ENCODE measurements at places on chromosomes 3 and 15.

- no peak for DNase-seq
Observed at GRCh38 chr3:187403768-187404288, 35.6 kb downstream of the RTP4 start.

DNA sequence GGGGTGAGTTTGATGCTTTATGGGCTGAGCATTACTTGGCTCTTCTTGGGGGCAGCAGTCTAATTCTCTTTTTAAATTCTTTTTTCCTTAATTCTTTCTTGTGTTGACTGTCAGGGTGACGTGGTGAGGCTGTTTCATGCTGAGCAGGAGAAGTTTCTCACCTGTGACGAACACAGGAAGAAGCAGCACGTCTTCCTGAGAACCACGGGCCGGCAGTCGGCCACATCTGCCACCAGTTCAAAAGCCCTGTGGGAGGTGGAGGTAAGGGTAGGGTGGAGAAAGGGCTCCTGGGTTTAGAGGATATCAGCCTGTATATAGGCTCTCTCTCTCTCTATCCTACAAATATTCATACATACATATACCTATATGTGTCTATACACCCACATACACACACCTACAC is 152.3 kb downstream of the ITPR1 start:
- no peak for DNase-seq

GRCh38 chr3:186669378-186670084 is 3.7 kb downstream of the HRG start:
- DNase-seq: no peak

- no peak for DNase-seq
Observed at GRCh38 chr3:155917781-155918180, 47.3 kb downstream of the GMPS start.

DNA sequence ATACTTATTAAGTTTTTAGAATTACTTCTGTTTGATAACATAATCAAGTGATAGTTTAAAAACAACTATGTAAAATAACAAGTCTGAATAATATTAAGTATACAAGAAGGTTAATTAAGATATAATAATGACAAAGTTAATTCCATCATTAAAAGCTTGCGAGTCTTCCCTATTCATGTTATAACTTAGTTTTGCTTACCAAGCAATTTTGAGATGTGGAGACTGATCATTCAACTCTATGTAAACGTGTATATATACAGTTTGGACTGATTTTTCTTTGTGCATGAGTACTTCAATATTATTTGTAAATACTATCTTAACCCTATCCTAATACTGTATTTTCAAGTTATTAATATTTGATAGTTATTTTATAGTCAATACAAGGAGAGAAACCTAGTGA is 870.9 kb downstream of the GBE1 start:
- no peak for DNase-seq

- DNase-seq: no peak
Observed at GRCh38 chr3:186772281-186772694, 11.1 kb upstream of the EIF4A2 start.

GRCh38 chr3:129888771-129889170 is 4.7 kb downstream of the TMCC1 start:
- no peak for DNase-seq

DNA sequence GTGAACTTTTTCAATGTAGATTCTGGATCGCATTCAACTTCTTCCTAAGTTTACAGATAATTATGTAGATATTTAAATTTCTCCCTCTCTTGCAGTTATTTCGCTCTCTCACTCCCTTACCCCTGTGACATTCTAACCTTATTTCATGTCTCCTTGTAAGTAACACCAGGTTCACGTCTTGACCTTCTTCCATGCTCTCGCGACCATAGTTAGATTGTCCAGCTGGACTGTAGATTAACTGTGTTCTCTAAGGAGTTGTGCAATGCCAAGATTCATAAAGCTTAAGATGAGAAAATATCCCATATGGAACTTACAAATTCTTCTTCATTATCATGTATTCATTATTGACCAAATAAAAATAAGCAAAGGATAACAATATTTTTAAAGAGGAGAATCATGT is 430.5 kb downstream of the GABRG3 start:
- no peak for DNase-seq

GRCh38 chr3:102722317-102722716 is 287.5 kb downstream of the ZPLD1 start:
- no peak for DNase-seq

- no peak for DNase-seq
Observed at GRCh38 chr3:165159760-165160421, 36.3 kb downstream of the SLITRK3 start.

DNA sequence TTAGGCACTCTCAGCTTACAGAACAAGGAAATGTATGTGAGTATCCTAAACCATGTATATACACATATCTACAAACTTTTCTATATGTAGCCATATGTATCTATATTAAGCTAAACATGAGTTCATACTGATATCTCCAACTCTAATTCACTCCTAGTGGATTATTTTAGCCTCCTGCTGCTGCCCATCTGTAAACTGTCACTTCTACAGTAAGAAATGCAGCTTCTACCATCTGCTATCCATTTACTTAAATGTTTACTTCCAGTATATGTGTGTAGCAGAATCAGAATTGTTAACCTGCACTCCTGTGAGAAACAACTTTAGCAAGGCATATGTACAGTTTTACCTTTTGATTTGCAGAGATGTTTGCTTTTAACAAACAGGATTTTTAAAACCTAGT is 478.5 kb upstream of the CBLB start:
- no peak for DNase-seq

GRCh38 chr3:50610992-50611463 is 546 bp downstream of the CISH start:
- no peak for DNase-seq

GRCh38 chr15:60375306-60375705 is 22.5 kb downstream of the ANXA2 start:
- no peak for DNase-seq

DNA sequence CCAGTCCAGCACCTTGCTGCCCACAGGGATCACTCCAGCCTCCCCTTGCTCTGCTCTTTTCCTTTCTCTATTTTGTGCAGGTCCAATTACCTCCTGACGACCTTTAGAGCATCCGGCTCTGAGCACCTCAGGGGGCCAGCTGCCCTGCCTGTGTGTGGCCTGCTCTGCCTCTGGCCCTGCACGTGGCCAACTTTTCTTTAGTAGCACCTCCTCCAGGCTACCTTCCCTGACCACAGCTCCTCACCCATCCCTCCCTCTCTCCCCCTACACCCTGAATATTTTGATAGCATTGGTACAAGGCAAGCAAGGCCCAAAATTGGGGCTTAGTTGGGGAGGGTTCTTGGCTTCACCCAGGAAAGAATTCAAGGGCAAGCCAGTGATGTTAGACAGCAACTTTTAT is 66.9 kb upstream of the PRR20G start:
- DNase-seq: no peak

- no peak for DNase-seq
Observed at GRCh38 chr3:45942051-45942825, 1.0 kb upstream of the CXCR6 start.

DNA sequence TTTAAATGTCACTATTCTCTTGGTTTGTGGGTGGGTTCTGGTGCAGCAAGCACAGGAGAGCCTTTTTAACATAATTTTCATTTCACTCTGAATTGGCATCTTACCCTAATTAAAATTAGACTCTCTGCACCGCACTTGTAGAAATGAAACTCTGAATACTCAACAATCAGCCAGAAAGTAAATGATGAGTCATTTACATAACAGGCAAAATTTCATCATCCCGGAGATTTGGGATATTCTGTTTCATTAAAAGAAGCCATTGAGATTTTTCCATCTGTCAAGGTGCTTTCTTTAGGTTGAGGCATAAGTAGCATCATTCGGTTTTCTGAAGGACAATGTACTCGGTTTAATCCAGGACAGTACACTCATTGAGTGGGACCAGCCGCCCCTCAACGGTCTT is 111.0 kb downstream of the RFTN1 start:
- DNase-seq: no peak

DNA sequence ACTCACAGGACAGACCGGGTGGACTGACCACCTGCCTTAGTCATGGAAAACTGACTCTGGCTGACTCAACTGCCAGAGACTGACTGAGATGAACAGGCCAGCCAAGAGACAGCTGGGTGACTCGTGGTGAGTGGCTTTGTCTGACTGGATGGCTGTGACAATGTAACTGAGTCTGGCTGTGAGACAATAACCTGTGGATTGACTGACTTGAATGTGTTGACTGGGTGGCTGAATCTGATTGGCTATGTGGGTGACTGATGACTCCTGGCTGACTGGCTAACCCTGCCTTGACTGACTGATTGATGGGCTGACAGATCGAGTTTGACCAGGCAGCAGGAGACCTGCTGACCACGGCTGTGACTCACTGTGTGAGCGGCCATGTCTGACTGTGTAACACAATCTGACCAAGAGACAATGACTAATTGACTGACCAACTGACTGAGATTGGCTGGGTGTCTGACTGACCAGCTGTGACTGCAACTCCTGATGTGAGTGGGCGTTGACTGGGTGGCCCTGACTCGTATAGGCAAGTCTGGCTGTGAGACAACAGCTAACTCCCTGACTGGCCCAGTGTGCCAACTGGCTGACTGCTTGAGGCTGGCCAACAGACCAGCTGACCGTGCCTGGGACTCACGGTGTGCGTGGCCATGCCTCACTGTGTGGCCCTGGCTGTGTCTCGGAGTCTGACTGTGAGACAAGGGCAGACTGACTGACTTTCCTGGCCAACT is 509.1 kb downstream of the SHQ1 start:
- no peak for DNase-seq

- no peak for DNase-seq
Observed at GRCh38 chr15:82792068-82792467, 13.8 kb downstream of the FSD2 start.

DNA sequence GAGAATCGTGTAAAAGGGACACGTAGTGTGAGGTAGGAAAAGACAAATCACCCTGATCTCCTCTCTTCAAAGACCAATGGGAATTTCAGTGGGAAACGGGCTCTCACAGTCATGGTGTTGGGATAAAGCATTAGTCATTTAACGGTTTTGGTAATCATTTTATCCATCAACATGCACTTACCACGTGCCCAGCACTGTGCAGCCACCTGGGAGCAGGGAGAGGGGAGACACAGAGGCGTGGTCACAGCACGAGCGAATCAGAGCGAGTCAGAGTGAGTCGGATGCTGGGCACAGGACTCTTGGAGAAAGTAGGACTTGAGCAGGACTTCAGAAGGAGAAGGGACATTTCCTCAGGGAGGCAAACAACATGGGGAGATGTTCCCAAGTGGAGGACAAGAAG is 130.8 kb downstream of the MINAR1 start:
- no peak for DNase-seq

- no peak for DNase-seq
Observed at GRCh38 chr3:185900228-185900627, 37.6 kb downstream of the TRA2B start.

GRCh38 chr3:30522476-30522875 is 83.9 kb upstream of the TGFBR2 start:
- no peak for DNase-seq

GRCh38 chr3:52084216-52084945 is 28.0 kb upstream of the DUSP7 start:
- no peak for DNase-seq

GRCh38 chr15:101810876-101811275 is 1.1 kb upstream of the OR4F15 start:
- no peak for DNase-seq

GRCh38 chr3:207973-208372 is 11.4 kb downstream of the CHL1 start:
- DNase-seq: no peak

- no peak for DNase-seq
Observed at GRCh38 chr3:42139621-42140453, 48.7 kb downstream of the TRAK1 start.

GRCh38 chr3:30470496-30470895 is 135.9 kb upstream of the TGFBR2 start:
- DNase-seq: no peak

DNA sequence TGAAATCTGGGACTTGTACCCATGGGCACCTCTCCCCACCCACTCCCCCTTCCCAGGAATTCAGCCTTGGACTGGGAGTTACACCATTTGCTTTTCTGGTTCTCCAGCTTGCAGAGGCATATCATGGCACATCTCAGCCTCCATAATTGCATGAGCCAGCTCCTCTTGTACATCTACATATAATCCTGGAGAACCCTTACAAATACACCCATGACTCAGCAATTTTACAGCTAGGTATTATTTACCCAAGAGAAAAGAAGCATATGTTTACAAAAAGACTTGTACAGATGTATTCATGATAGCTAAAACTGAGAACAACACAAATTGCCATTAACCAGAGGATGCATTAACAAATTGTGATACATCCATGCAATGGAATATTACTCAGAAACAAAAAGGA is 58.4 kb downstream of the RPLP1 start:
- DNase-seq: no peak

DNA sequence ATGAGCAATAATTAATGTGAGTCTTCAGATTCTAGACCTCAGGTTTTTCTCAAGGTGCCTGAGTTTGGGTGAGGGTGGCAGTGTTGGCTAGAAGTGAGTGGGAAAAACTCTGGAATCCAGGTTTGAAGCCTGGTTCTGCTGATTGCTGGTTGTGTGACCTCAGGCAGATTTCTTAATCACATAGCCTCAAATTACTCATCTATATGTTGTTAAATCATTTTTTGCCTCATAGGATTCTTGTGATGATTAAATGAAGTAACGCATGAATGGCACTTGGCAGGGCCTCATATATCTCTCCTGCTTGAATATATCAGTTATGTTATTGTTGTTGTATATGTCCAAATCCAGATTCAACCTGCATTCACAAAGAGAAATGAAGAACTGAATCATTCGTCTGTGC is 60.5 kb downstream of the NR2F2 start:
- no peak for DNase-seq

GRCh38 chr15:43440721-43441281 is 52.2 kb downstream of the TP53BP1 start:
- no peak for DNase-seq

DNA sequence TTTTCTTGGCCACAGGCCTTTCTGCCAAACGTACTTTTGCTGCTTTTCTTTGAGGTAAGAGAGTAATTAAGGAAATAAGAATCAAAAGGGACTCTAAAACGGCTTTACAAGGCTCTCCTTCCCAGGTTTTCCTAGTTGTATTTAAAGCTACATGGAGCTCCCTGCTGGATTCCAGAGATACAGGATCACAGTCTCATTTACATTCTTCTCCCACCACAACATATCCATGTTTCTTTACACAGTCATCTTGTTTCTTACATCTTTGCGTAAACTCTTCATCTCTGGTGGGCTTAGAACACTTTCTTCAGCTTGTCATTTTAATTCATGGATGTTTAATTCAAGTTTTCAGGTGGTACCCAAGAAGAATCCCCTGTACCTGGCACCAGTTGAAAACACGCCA is 117.6 kb upstream of the BFSP2 start:
- DNase-seq: no peak

GRCh38 chr15:57405133-57405532 is 28.8 kb downstream of the CGNL1 start:
- no peak for DNase-seq

- no peak for DNase-seq
Observed at GRCh38 chr3:155869691-155870090, 759 bp upstream of the GMPS start.

GRCh38 chr3:174822320-174822719 is 36.8 kb upstream of the NAALADL2 start:
- no peak for DNase-seq

Measured in activated naive CD4-positive, alpha-beta T cell (primary cell).